ENCODE measurements at places on chromosomes 12 and 14.
A peak's percentile ranks its signal among the peaks of the same experiment; 100 is the strongest.

DNA sequence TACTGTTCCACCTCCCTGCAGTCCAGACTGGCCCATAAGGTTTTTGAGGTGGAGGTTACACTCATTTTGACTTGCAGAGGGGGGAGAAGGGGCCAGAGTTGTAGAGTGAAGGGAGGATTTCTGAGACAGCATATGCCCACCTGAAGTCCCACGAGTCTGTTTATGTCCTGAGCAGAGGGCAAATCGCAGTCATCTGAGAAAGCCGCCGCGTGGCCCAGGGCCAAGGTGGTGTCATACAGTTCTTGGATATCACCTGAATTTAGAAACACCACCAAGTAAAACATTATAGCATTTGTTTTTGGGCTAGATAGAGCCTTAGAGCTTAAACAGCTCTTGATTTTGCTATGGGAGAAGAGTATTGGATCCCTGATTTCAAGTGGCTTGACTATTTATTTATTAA lies 30.9 kb downstream of the TDG start:
- no peak for DNase-seq

- DNase-seq, result no peak
These were observed 23.5 kb upstream of the C12orf50 start for GRCh38 chr12:88052686-88053085.

DNA sequence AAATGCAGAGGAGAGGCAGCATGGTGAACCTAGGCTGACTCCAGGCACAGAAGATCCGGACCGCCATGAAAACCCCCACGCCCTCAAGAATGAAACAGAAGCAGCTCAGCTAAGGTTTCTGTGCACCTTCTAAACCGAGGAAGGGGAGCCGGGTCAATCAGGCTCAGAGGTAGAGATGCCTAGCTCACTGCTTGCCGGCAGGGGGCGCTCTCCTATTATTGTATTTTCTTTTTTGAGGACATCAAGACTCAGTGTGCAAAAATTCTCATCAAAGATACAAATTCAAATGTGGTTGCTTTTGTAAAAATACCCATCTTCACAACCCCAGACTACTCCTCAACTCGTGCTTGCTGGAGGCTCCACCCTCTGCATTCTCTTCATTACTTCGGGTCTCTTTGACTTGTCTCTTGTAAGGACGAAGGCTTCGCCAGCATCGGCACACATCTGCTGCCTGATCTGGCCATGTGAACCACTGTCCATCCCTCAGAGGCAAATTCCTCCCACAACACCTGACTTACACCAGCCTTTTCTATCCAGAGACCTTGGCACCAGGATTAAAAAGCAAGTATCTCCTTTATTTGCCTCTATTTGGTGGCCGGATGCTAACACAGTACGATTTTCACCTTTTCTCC lies 33.4 kb upstream of the RNASE3 start:
- peak; percentile 72 for DNase-seq

DNA sequence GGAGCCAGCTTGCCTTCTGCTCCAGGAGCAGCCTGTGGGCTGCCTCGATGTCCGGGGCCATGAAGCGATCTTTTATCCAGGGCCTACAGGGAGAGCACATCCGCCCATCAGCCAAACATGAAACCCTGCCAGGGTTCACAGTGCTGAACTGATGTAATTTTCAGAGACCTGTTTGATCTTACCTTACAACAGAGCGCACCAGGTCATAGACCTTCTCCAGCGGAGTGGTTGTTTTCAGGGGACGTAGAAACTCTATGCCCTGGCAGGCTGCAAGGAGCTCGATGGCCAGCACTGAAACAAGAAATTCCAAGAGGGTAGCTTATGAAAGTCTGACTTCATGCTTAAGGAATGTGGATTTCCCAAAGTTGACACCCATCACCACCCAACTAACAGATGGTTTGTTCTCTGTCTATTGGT lies 19.7 kb downstream of the HAL start:
- no peak for DNase-seq

- no peak for DNase-seq
These were observed 8.8 kb downstream of the SMOC1 start for GRCh38 chr14:69887740-69888657.

DNA sequence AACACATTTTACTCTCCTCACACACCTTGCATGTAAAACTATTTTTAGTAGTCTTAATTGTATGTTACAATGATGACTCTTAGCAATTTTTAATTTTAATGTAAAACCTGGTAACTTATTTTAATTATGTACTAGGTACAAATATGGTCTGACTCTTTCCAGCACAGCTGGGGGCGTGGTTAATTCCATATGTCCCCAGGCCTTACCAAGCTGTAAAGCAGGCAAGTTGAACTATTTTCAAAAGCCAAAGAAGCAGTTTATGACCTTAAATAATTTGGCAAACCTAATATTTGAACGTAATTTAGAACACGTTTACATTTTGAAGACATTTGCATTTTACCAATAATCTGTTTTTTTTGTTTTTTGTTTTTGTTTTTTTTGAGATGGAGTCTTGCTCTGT lies 9.3 kb upstream of the ACOT6 start:
- DNase-seq, result no peak

- peak; percentile 27 for DNase-seq
These were observed 1.4 kb downstream of the AKT1 start for GRCh38 chr14:104794099-104794498.
